ENCODE measurements at places on chromosomes 12 and 14.

- DNase-seq, result no peak
These were observed 136.1 kb upstream of the MAP1LC3B2 start for GRCh38 chr12:116423094-116423493.

DNA sequence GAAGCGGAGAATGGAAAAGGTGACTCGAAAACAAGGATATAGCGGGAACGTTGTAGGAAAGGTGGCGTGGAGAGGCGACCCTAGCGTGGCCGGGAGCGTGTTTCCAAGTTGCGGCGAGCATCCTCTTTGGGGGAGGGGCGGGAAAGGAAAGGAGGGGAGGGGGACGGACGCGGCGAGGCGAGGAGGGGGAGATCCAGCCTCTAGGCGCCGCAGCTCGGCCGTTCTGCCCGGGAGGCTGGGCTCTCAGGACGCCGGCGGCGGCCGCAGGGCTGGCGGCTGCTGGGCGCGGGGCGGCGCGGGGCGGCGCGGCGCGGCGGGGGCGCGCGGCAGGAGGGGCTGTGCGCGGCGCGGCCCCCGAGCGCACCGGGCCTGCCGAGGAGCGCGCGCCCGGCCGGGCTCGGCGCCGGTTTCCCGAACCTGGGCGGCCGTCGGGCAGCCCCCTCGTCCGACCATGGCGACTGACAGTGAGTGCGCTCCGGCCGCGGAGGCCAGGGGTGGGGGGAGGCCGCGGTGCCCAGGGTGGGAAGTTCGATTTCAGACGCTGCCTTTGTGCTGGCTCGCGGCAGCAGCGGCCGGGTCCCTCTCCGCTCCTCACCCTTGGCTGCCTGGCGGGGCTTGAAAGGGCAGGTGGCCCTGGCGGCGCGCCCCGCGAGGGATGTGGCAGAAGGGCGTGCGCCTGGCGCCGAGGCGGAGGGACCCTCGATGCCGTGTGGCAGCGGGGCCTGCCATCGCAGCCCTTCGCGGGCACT lies 50.3 kb downstream of the SNAPC1 start:
- DNase-seq, result no peak

DNA sequence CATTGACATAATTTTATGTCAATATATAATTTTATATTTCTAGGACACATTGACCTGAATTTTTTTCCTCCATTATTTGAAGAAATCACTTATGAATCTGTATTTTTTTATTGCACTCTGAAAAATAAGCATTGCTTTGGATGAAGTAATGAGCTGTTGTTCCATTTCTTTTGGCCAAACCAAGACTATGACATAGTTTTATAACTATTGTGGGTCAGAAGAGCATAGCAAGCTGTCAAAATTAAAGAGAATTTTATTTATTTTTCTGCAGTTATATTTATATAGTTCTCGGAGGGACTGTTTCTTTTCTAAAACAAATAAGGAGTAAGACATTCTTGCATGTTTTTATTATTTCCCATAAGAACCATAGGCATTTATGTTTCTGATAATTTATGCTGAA lies 8.5 kb downstream of the C12orf75 start:
- no peak for DNase-seq

- no peak for DNase-seq
These were observed 35.1 kb downstream of the NR1H4 start for GRCh38 chr12:100508751-100509150.

DNA sequence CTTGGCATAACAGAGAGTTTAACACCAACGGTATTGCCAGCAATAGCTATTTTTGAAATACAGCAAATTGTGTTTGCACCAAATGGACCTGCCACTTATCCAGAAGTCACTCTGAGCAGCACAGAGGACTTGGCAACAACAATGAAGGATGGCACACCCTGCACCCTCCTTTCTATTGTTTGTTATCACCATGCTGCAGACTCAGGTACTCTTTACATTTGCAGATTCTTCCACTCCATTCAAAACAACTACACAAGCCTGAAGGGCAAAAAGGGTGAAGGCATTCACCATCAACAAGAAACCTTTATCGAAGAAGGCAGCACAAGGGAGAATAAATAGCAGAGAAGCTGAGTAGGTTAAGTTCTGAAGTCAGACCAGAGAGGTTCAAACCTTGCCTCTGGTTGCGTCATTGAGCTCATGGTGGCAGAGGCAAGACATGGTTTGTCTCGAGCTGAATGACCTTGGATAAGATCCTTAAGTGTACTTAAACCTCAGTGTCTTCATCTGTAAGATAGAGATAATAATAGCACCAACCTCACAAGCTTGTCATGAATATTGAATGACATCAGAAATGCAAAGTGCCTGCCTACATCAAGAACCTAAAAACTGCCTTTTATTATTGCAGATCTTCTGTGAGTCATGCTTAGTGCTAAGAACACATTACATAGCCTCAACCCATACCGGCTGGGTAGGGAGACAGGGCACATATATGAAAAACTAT lies 1.4 kb upstream of the ACSM4 start:
- no peak for DNase-seq

DNA sequence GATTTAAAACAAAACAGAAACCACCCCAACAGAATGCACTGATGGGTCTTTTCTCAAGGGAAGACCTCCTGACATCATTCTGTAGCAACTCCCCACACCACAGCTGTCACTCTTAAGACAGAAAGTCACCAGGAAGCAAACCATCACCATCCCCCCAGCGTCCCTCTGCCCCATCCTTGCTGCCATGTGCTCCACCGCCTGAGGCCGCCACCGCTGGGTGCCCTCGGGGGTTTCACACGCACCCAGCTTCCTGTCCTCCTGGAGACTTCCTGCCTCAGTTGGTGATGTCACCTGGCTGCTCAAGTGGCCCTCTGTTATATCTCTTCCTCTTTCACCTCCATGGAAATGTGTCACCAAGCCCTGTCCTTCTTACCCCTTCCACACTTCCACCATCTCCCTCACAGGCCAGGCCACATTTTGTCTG lies 71.4 kb upstream of the GPR68 start:
- no peak for DNase-seq

- DNase-seq, result no peak
These were observed 12.8 kb upstream of the HPD start for GRCh38 chr12:121871467-121871866.

All from NCI-H510A (cell line).